CMK (cell line): ENCODE measurements at places on chromosomes 6 and 20.

- DNase-seq: no peak
These were observed 20.5 kb downstream of the BPIFB4 start for GRCh38 chr20:33099843-33100538.

DNA sequence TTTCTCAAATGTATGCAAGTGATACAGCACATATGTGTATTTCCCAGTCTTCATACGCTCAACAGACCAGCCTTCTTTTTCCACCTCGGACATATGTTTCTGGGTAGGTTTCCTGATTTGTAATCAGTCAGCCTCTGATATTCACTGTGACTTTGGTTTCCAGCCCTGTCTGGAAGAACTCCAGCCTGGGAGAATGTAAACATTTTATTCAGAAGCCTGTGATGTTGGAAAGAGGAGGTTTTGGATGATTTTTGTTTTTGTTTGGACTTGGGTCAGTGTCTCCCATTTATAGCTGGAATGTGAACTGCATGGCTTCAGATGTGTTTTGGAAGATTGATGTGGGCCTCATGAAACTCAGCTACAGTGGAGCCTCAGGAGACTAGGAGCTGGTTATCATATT is 172.2 kb upstream of the CENPW start:
- no peak for DNase-seq

GRCh38 chr6:104418125-104418524 is 441.6 kb downstream of the HACE1 start:
- peak; percentile 29 for DNase-seq

GRCh38 chr6:33279257-33279695 is 2.4 kb downstream of the B3GALT4 start:
- no peak for DNase-seq

DNA sequence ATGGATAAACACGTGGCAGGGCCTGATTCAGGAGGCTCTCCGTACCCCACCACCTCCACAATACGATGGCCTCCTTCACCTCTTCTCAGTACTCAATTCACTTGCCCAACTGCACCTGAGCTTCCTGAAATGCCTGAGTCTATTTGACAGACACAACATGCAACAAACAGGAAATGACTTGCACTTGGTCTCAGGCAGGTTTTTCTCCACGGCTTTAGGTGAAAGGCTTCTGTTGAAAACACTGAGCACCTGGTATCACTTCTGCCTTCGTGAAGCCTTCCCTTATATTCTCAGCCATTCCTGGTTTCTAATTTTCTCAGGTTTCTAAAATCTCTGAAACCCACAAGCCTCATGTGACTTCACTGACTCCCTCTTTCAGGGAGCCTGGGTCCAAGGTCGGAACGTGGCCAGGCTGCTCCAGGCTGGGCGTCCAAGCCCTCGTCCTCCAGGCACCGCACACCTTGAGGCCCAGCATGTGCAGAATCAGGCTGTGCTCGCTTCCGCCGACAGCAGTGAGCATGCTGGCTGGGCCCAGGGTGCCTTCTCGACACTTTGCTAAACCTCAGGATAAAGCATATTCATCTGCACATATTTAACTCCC is 34.7 kb downstream of the TAF4 start:
- no peak for DNase-seq

GRCh38 chr6:31574106-31575061 is 981 bp upstream of the TNF start:
- DNase-seq: no peak

DNA sequence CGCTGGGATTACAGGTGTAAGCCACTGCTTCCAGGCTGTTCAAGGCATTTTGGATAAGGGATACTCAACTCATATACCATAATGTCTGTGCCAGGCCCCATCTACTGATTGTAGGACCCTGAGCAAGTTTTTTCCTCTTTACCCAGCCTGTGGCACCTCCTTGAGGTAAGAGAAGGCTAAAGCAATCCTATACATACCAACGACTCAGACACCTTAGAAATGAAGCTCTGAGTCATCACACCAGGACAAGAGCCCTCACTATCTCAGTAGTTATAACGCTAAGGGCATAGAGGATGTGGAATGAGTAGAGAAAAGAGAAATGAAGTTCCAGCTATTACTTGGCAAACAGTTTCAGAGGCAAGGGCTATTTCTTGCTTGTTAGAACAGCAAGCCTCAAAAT is 16.9 kb downstream of the NDRG3 start:
- no peak for DNase-seq

- DNase-seq: no peak
These were observed 52.4 kb downstream of the CEBPB start for GRCh38 chr20:50242863-50243609.

DNA sequence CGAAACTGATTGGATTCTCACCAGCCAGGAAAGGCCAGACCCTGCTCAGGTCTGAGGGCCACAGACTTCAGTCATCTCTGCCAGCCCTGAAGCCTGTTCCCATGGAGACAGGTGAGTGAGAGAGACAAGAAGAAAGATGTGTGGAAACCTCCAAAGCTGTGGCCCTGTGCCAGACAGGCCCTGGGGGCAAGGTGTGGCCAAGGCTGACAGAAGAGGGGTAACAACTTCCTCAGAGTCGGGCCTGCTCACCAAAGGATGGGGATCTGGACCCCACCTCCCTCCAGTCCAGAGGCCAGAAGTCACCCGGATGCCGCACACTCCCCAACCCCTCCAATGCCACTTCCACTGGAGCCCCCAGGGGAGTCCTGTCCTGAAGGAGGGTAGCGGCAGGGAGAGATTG is 73.6 kb downstream of the MDGA1 start:
- no peak for DNase-seq

DNA sequence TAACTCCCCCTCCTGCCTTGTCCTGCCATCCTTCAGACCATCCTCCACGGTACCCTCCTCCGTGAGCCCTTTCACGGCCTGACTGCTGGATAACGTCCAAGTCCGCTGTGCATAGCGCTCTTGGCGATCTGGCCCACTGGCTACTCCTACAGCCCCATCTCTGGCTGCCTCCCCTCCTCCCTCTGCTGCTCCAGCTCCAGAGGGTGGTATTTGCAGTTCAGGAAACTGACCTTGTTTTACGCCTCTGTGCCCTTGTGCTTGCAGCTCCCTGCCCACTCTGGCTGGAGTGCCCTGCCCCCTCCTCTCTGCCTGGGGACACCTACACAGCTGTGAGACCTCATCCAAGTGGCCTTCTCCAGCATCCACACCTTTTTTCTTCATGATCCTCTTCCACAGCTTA is 6.5 kb upstream of the RREB1 start:
- DNase-seq: no peak
